Activated CD8-positive, alpha-beta memory T cell treated with anti-CD3 and anti-CD28 coated beads for 1 hour (primary cell): ENCODE measurements at places on chromosomes 4 and X.

DNA sequence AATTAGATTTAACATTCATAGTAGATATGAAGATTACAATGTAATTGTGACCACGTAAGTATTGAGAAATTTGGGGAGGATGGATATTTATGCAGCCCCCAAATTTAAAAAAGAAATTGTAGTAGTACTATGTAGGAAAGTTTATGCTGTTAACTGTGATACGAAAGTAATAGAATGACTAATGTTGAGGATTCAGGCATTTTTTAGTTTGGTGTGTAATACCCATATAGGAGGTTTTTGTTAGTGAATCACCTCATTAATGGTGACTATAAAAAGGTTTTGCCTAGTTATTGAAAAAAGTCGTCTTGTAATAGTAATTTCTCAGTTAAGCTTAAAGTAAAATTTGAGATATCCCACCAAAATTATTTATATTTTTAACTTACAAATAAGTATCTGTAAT, 67.2 kb downstream of the SMARCAD1 start:
- no peak for DNase-seq

DNA sequence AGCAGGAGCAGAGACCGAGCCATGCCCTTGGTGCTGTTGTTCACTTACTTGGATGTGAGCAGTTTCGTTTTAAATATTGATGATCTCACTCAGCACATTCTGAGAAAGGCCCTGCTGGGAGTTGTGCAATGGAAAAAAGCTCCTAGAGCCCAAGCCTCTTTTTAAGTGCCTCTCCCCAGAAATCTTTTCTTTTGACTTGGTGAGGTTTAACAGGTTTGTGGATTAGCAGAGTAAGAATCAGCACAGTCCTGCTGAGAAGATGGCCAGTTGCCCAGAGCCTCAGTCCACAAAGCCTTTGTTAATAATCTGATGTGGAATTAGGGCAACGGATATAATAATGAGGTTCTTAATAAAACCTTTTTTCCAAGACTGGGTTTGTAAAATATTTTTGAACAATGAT, 157.5 kb upstream of the ATP6AP2 start:
- no peak for DNase-seq

- DNase-seq, result no peak
These were observed 61.2 kb downstream of the METTL14 start for GRCh38 chr4:118746251-118746919.

DNA sequence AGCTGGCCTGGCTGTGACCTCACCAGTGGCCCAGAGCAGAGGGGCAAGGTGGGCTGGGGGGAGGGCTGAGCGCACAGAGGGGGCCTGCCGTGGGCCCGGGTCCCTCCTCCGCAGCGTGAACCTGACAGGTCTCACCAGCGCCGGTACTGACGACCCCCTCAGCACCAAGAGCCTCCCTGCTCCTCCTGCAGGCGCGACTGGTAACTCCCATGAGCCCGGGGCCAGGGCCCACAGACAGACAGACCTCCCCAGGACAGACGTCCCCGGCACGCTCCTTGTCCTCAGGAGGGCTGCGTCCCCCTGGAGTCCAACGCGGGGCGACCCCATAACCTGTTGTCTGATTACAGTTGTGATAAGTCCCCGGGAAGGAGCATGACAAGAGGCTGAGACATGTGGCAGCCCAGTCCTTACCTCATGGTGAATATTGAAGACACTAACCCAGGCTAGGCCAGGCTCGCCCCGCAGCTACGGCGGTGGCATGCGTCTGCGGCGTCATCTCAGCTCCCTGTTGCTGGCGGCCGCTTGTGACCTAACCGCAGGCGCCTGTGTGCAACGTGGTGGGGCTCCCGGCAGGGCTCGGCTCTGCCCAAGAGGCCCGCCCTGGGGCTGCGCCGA, 8.5 kb downstream of the AKAP17A start:
- DNase-seq, result no peak

DNA sequence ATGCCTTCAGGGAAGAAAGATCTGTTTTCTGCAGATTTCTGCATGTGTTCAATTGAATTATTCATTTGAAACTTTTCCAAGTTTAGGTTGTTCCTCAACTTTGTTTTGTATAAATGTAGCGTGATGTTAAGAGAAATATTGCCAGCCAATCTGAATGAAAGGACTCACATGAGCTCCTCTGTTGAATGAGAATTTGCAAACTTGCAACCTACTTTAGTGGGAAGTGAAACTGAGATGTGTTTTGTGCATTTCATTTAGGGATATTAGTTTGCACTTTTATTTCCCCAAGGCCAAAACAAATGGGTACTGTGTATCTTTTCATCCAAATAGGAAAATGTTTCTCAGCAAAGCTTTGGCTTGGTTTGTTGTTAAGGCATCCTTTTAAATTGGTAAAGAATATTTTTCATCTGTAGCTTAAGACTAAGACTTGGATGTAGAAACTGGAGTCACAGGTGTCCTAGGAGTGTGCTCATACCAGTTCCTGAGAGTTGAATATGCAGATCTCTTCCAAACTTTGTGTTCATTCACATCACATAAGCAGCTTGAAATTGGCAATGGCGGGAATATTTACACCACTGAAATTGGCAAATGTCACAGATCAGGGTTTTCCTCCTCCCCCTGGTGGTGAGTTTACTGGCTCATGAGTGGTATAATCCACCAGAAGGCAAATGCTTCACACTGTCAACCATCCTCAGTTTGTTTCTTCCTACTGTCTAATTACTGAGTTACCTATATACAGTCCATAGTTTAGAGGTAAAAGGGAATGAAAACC, 193.6 kb upstream of the BANK1 start:
- DNase-seq, result no peak

DNA sequence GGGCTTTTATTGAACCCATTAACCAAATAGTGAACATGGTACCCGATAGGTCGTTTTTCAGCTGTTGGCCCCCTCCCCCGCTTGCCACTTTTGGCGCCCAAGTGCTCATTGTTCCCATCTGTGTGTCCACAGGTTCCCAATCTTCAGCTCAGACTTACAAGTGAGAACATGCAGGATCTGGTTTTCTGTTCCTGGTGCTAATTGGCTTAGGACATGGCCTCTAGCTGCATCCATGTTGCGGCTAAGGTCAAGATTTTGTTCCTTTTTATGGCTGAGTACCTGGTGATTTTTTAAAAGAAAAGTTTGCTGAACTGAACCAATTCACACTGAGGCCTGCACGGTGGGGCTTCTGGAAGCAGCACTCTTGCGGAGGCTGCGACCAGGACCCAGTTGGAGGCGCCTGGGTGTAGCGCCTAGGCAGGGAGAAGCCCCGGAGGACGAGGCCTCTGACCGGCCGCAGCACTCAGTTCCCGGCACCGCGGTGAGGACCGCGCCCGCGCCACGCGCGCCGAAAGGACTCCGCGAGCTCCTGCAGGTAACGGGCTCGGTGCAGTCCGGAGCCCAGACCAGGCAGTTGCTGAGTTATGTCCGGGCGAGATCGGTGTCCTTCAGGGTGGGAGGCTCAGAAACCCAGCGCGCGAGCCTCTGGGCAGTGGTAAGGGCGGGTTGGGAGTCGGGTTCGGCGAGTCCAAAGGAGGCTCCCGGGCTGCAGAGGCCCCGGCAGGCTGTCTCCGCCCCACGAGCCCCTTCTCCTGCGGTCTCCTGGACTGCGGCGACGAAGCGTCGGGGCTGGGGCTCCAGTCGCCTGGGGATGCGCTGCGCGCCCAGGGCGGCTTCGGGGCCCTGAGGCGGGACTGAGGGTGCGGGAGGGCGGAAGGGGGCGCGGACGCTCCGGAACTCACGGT, 15.8 kb upstream of the SLC25A4 start:
- no peak for DNase-seq

GRCh38 chr4:16248605-16249004, 22.3 kb upstream of the TAPT1 start:
- DNase-seq, result no peak

DNA sequence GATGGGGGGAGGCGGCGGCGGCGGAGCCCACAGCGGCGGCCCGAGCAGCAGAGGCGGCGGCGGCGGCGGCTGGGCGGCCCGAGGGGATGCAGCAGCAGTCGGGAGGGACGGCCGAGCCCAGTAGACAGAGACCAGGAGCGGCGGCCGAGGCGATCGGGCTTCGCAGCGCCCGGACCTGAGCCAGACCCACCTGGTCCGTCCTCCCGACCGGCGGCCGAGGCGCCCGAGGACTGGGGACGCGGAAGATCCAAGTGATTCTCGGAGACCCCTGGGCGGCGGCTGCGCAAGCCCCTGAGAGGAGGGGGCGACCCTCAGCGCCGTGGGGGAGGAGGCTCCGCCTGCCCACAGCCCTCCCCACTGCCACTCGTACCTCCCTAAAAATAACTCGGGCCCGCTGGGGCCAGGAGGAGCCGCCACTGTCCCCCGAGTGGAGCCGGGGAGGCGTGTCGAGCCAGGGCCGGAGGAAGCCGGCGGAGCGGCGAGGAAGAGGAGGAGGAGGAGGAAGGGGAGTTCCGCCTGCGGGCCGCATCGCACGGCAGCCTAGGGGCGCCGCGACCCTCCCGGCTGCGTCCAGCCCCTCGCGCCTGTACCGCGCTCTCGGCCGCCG, 608 bp downstream of the RAPGEF2 start:
- peak; percentile 2 for DNase-seq

DNA sequence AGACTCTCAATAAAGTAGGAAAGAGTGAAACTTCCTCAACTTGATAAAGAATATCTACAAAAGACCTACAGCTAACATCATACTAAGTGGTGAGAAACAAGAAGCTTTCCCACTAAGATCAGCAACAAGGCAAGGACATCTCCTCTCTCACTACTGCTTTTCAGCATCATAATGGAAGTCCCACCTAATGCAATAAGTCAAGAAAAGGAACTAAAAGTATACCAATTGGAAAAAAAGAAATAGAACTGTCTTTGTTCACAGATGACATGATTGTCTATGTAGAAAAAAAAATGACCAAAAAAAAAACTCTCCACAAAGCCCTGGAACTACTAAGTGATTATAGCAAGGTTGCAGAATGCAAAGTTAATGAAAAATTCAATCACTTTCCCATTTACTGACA, 25.1 kb upstream of the SH3RF1 start:
- no peak for DNase-seq

GRCh38 chr4:78953769-78954666, 14.8 kb upstream of the PAQR3 start:
- DNase-seq, result no peak

- DNase-seq, result no peak
These were observed 83.9 kb upstream of the FAM9B start for GRCh38 chrX:9117851-9118250.

DNA sequence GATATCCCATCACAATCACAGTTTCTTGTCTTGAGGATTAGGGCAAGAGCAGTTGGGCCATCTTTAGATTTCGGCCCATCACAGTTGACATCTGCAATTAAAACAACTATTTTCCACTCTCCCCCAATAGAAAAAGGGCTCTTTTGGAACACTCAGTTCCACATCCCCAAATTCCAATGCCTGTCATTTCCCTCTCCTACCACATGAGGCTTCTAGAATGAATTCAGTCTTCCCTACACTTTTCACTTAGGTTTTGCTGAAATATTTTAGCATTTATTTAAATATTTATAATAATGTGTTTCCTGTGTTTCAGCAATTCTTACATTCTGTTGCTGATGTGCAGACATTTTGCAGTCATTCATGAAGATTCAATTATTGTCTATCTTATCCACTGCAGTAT, 118.4 kb downstream of the COX18 start:
- DNase-seq, result no peak

- no peak for DNase-seq
These were observed 99.4 kb downstream of the LUZP4 start for GRCh38 chrX:115388879-115389278.

GRCh38 chrX:1140236-1140681, 72.2 kb downstream of the CRLF2 start:
- DNase-seq, result no peak

GRCh38 chr4:9933184-9933583, 88.1 kb downstream of the SLC2A9 start:
- no peak for DNase-seq

DNA sequence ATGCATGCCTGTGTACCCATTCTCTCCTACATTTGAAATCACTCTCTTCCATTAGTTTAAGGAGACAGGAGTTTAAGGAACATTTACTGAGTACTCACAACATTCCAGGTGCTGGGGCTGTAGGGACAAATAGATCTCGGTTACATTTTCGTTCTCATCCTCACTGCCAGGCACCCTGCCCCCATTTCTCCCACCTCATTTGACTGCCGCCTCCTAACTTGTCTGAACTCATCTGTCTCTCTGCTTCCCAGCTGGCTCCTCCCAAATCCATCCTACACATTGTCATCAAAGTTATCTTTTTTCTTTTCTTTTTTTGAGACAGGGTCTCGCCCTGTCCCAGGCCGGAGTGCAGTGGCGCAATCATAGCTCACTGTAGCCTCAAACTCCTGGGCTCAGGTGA, 19.8 kb upstream of the MPC1L start:
- DNase-seq, result no peak

GRCh38 chr4:96186593-96186992, 346.7 kb downstream of the PDHA2 start:
- no peak for DNase-seq

DNA sequence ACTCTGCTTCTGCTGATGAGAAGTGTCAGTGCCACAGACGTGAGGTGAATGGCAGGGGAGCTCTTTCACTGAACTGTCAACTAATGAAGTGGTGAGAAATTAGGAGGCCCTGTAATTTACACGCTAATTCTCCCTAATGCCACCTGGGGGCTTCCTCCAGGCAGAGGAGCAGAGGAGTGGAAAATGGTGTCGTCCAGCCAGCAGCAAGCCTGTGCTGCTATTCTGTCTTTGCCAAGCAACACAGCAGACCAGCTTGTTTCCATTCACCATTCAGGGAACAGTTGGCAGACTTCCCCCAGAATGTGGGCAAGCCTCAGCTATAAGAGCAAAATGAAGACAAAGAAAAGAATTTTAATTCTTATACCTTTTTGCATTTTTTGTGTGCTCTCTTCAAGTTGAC, 245.2 kb upstream of the TET2 start:
- DNase-seq, result no peak

DNA sequence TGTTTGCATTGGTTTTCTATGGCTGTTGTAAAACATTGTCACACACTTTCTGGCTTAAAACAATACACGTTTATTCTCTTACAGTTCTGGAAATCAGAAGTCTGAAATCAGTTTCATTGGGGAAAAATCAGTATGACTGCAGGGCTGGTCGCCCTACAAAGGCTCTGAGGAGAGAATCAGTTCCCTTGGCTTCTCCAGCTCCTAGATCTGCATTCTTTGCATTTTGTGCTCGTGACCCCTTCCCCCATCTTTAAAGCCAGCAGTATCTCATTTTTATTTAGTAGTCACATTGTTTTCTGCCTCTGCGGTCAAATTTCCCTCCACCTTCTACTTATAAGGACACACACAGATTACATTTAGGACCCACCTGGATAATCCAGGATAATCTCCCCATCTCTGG, 849.7 kb upstream of the GRID2 start:
- no peak for DNase-seq

DNA sequence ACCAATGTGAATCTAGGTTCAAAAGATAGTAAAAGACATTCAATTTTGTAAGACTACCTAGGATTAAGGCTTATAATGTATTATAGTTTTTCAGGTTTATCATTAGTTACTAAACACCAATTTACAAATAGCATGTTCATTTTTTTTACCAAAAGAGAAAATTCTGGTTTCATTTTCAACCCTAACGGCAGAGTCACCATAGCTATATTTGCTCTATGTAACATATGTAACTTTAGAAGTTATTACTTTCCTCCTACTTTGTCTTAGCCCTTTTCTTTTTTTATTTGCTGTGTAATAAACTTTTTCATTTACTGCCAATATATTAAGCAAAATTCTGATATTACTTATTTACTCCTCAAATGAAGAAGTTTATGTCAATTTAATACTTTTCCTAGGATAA, 639.6 kb downstream of the ARAP2 start:
- DNase-seq, result no peak
